ENCODE measurements at places on chromosomes 1 and 21.

GRCh38 chr21:28857752-28858151 is 134.9 kb downstream of the LTN1 start:
- DNase-seq, result no peak

- no peak for DNase-seq
Measured at GRCh38 chr1:152426731-152427130, 12.7 kb upstream of the CRNN start.

DNA sequence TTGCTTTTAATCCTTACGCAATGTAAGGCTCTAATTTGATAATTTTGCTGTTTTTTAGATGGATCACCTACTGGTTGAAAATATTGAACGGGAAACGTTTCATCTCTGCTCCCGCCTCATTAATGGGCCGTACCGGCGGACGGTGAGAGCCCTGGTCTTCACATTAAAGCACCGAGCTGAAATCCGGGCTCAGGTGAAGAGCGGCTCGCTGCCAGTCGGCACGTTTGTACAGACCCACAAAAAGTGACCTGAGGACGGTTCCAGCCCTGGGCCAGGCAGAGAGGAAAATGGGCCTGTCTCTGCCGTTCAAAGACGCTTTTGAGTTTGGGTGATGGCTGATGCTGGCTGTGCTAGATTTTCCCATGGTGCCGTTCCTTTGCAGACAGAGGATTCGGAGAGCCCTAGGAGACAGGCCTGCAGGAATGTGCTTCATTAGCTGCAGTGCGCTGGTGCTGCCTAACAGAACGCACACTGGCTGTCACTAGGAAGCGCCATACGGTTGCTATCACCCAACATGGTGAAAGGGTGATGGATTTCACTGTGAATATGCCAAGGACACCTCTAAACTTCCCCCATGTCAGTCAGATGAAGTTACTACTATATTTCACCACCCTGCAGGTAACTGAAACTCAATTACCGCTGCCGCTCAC is 42.9 kb downstream of the TCEANC2 start:
- no peak for DNase-seq

- DNase-seq, result no peak
Measured at GRCh38 chr1:227942716-227943261, 4.9 kb downstream of the WNT9A start.

- DNase-seq, result no peak
Measured at GRCh38 chr1:109850194-109850593, 60.5 kb upstream of the CSF1 start.

- no peak for DNase-seq
Measured at GRCh38 chr1:208527156-208527555, 283.0 kb upstream of the PLXNA2 start.

DNA sequence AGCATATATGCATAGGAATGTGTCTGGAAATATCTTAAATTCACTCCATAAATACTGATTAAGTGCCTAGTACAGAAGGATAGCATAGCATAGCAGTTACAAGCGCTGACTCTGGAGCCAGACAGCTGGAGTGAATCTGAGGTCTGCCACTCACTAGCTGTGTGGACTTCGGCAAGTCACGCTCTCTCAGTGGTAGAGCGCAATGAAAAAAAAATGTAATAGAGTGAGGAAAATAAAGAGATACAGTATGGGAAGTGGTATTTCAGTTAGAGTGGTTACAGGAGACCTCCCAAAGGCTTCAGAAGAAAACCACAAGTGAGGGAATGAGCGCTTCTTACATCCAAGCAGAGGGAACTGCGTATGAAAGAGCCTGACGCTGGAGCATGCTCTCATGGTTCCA is 338.9 kb upstream of the PRMT6 start:
- DNase-seq, result no peak

DNA sequence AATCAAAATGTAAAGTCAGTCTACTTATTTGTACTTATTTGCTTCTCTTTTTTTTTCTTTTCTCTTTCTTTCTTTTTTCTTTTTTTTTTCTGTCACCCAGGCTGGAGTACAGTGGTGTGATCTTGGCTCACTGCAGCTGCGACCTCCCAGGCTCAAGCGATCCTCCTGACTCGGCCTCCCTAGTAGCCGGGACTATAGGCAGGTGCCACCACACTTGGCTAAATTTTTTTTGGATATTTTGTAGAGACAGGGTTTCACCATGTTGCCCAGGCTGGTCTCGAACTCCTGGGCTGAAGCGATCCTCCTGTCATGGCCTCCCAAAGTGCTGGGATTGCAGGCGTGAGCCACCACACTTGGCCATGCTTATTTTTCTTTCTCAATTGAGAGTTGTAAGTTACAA is 98.8 kb upstream of the ZBTB40 start:
- DNase-seq, result no peak

- no peak for DNase-seq
Measured at GRCh38 chr1:31556481-31557006, 19.8 kb upstream of the TINAGL1 start.

GRCh38 chr1:64398936-64399335 is 71.0 kb upstream of the CACHD1 start:
- DNase-seq, result no peak

- DNase-seq, result no peak
Measured at GRCh38 chr1:101027194-101027772, 1.7 kb upstream of the DPH5 start.

DNA sequence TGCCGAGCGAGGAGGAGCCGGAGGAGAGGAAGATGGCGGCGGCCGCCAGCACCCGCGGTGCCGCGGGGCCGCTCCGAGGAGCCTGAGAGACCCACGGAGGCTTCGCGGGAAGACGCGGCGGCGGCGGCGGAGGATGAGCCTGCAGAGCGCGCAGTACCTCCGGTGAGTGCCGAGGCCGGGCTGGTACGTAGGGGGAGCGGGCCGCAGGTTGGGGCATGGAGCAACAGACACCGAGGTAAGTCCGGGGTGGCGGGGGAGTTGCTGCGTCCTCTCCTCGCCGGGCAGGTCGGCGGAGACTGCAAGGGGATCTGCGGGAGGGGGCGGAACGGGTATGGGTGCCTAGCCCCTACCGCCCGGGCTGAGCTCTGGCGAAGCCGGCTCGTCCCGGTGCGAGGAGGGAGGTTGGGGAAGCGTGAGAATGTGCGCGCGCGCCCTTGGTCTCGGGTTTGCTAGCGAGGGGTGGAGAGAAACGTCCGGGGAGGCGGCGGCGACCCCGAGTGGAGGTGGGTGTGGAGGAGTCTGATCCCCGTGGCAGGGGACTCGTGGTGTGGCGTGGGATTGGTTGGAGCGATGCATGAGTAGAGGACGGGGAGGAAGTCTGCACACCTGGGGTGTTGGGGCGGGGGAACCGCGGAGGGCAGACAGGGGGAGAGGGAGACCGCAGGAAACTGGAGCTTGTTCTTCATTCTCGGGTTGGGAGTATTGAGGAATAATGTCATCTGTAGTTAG is at the start of gene SMG7:
TSS of gene SMG7 (plus strand) at position 12 of the 729 bp plus-strand sequence. CDS start at position 134, 122 bp downstream.
- peak; percentile 30 for DNase-seq

DNA sequence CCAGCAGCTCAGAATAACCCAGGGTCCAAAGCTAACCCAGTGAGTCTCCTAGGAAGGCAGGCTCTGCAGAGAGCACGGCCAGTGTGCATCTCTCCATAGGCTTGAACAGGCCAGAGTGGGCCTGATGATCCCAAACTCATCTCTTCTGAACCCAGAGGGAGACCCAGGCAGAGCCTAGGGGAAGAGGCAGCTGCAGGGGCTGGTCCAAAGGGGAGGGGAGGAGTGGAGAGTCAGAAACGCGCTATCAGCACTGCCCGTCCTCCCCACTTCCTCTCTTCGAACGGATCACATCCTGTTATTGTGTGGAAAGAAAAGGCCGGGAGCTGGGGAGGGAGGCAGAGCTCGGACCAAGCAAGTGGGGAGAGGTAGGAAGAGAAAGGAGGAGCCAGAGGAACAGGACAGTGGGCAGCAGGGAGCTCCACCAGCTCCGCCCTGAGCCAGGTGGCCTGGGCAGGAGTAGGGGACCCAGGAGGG is 20.2 kb downstream of the TAL1 start:
- no peak for DNase-seq

GRCh38 chr1:23020706-23021405 is 1.6 kb downstream of the KDM1A start:
- DNase-seq, result no peak

DNA sequence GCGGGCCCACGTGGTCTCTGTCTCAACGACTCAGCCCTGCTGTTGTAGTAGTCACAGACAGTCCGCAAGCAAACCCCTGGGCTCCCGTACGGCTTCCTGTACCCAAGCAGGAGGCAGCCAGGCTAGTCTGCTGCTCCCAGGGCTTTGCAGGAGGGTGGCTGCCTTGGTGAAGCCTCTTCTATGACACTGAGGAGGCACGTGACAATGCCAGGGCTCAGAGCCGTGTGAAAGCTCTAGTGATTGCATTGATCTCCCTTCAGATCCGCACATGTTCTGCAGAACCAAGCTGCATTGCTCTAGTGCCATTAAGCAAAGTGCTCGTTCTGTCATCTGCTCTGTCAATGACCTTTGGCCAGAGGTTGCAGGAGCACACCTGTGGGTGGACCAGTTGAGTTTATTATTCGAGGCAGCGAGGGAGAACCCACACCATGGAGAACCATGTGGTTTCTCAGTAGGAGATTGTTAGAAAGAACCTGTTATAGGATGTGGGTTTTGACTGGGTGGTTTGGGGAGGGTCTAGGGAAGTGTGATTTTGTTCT is 18.0 kb downstream of the UMODL1 start:
- no peak for DNase-seq

DNA sequence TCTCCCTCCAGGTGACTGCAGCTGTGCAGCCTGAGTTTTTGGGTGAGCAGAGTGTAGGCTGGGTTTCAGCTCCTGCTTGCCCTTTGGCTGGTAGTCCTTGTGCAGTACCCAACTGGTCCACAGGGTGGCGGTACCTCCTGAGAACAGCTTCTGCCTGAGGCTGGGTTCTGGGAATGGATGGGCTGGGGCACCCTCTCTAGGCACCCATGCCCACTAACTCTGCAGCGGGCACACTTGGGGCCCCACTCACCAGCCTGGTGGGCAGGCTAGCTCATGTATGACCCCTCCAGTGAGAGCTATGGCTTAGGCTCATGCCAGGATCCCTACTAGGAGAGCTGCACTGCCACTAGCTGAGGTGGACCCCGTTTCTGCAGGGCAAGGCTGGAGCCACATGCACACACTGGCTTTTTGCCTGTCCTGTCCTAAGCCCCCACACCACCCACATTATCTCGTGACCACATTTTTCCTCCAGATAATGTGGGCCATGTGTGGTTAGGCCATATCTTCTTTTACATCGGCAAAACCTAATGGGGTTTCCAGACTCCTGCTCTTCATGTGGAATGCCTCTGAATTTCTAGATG is 15.5 kb upstream of the GSTM4 start:
- peak; percentile 68 for DNase-seq

DNA sequence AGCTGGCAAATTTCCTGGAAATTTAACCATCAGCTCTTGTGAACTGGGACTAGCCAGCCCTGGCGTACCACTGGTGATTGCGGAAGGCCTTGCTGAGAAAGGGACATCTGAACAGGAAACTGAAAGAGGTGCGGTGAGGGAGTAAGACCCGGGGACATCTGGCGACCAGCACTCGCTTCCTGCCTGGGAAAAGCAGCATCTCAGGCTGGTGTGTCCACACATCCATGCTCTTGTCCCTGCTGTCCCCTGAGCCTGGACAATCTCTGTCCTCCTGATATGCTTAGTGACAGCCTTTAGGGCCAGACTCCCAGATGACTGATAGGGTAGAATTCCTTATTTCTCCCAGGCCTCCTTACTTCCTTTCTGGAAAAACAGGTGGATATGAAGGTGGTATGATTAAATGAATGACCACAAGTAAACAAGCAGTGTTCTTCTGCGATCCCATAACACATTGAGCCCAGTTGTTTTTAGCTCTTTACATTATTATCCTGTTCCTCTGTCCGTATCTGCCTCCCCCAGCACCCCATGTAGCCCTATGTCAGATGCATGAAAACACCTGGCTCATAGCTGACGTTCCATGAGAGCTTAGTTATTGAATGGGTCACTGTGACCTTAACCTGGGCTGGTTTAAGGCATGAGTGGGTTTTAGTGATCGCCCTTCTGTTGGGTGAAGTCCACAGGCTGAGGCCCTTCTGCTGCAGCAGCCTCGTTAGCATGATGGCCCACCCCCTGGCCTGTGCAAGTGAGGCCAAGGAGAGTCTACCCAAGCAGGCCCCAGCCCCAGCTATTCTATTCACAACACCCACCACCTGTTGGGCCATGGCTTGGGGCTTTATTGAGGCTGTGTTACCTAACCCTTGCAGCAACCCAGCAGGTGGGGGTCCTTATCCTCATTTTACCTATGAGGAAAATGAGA is 76.1 kb upstream of the GADD45A start:
- no peak for DNase-seq

DNA sequence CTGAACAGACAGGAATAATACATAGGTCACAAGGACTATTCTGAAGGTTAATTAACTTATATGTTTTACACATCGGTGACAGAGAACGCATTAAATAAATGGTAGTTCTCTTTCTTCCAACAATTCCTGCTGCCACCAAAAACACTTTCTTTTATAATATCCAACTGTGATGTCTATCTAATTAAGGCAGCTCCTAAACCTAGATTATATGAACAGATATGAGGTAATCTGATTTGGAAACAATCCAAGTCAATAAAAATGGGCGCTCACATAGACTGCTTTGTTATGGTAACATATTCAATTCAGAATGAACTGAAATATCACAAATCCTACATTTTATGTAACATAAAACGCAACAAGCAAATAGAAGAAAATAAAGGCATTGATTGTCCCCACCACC is 16.0 kb downstream of the CYYR1 start:
- no peak for DNase-seq

- DNase-seq, result no peak
Measured at GRCh38 chr1:115706587-115707425, 61.7 kb downstream of the CASQ2 start.

DNA sequence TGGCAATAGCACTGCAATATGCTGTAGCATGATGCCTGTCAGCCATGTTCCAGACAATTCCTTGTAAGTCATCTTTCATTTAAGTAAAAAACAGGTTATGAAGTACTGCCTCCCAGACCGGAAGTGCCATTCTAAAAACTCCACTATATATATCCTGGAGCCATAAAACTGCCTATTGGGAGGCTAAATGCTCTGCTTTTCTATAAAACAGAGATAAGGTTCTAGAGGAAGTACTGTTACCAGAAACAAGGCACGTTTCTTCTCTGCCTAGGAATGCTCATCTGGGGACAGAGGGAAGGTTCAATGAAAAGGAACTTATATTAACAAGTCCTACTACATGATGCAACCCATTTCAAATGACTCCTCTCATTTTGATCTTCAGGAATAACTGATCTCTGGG is 66.8 kb downstream of the GPR137B start:
- no peak for DNase-seq

- peak; percentile 74 for DNase-seq
Measured at GRCh38 chr1:45326627-45327623, at the start of gene HPDL. Gene HPDL, plus strand, starts transcription at chr1:45326895. Its CDS starts 254 bp downstream, at chr1:45327149.

GRCh38 chr1:215665215-215665614 is 98.1 kb downstream of the KCTD3 start:
- no peak for DNase-seq

DNA sequence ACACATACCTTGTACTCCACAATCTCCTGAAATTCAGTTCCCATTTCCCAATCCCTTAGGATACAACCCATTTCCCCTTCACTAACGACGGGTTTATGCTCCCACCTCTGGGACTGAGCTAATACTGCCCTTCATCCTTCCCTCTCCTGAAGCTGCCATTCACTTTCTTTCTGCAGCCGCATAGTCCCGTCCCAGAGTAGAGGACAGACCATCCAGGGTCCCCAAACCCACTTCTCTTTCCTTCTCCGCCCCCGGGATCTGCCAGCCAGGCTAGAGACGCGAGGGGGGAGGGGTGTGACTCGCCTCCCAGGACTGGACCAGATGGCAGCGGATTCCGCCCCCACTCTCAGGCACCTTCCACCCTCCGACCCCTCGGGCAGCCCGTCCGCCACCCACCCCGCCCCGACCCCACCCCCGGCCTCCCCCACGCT is 679 bp downstream of the ABL2 start:
- no peak for DNase-seq

- DNase-seq, result no peak
Measured at GRCh38 chr1:94592571-94592920, 51.0 kb upstream of the F3 start.

GRCh38 chr1:179709841-179710329 is 33.2 kb upstream of the FAM163A start:
- DNase-seq, result no peak
